Left renal pelvis (tissue), 4 donors: ENCODE measurements at places on chromosomes 12 and 14.

DNA sequence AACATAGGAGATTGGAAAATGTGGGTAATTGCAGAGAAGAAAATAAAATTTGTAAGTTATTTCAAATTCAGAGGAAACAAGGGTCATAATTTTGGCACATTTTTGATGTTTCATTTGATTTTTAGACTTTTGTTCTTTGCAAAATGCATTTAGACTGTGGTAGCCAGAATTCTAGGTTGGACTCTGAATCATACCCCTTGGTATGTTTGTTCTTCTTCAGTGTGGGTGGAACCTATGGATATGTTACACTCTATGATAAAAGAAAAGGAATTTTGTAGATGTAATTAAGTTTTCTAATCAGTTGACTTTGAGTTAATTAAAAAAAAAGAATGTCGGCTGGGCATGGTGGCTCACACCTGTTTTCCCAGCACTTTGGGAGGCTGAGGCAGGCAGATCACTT, 827.0 kb downstream of the AACS start:
- DNase-seq = no peak

- DNase-seq = no peak
These were observed 24.1 kb downstream of the DMAC2L start for GRCh38 chr14:50335989-50336824.

- no peak for DNase-seq
These were observed 5.8 kb downstream of the NR4A1 start for GRCh38 chr12:52056801-52057637.

DNA sequence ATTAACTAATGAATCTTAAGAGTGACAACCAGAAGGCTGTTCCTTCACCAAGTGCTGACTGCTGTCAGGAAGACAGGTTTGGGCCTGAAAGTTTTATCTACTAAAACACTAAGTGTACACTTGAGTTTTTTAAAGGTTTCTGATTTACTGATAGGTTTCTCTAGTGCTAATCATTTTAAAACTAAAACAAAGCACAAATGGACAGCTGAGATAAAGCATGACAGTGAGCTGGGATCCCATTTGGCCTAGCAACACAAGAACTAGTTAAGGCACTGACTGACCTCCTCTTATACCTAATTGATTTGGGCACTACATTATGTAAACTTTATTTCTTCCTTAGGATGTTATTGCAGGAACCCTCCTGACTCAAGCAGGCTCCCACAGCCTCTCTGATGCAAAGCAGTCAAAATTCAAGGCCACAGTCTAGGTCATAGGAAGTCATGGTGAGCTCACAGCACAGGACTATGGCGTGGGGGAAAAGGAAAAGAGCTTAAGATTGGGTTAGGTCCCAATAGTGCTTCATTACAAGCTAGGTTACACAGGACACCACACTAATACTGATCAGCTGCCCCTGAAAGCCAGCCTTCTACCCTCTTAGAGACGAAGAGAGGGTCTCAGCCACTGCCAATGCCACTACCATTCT, 3.5 kb downstream of the STXBP6 start:
- no peak for DNase-seq

DNA sequence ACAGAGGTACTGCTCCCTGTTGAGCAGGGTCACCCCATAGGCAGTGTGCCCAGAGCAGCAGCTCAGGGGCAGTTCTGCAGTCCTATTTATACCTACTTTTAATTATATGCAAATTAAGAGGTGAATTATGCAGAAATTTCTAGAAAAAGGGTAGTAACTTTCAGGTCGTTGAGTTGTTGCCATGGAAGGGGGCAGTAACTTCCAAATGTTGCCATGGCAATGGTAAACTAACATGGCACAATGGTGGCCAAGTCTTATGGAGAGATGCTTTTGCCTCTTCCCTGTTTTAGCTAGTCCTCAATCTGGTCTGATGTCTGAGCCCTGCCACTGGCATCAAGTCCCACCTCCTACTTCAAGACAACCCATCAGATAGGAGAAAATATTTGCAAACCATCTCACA, 30.4 kb upstream of the P2RX7 start:
- no peak for DNase-seq

GRCh38 chr14:85527445-85528035, 2.4 kb upstream of the FLRT2 start:
- DNase-seq = no peak
